Heart left ventricle (tissue), 16 donors: ENCODE measurements at places on chromosomes 2 and 18. TPM values are rescaled to one million over a fixed set of nuclear protein-coding genes. Genes with fewer than 3 reads are reported as not detected.

Gene SULT6B1
- total RNA-seq, result not detected

Gene G6PC2
- not detected for total RNA-seq

Gene CPS1
- total RNA-seq, result 1.8 TPM

Gene NEU2
- total RNA-seq, result not detected

Gene REG1B
- not detected for total RNA-seq

Gene SPP2
- total RNA-seq, result not detected

Gene PKDCC
- total RNA-seq, result 42.6 TPM
